Stimulated activated CD8-positive, alpha-beta memory T cell treated with anti-CD3 and anti-CD28 coated beads, Interleukin-7, amount 100 ng/mL, for 24 hours (primary cell): ENCODE measurements at places on chromosomes 4 and X.
A peak's percentile ranks its signal among the peaks of the same experiment; 100 is the strongest.

- no peak for DNase-seq
Measured at GRCh38 chr4:41076481-41076880, 137.9 kb downstream of the APBB2 start.

DNA sequence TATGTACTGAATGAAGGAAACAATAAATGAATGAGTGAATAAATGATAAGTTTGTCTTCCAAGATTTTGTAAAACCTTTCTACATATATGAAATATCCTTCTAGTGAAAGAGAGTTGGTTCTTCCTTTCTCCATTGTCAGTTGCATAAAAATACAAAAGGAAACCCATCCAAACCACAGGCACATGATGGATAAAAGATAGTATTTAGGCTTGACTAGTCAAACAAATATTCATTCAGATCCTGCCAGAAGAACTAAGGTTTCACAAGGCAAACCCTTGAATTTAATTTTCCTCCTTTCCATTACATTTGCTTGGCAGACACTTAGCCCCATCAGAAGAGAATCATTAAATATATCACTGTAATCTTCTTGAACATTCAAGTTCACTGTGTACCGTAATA lies 208.4 kb downstream of the COL25A1 start:
- DNase-seq: no peak

GRCh38 chrX:118216509-118216908 lies 99.9 kb upstream of the KLHL13 start:
- DNase-seq: no peak

GRCh38 chrX:136708348-136708747 lies 60.4 kb downstream of the CD40LG start:
- DNase-seq: no peak

DNA sequence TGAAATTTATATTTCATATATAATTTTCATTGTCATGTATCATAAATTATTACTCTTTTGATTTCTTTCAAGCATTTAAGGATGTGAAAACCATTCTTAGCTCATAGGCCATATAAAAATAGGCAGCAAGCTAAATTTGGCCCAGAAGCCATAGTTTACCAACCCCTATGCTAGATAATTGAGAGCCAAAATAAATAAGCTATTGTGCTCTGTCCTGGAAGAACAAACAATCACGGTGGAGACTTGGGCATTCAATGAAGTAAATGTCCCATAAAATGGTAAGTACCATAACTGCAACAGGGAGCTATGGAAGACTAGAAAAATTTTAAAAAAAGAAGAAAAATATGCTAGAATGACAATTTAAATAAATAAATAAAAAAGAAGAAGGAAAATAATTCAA lies 60.9 kb upstream of the PACRGL start:
- no peak for DNase-seq

- DNase-seq: no peak
Measured at GRCh38 chr4:53463340-53463739, 85.9 kb downstream of the FIP1L1 start.

DNA sequence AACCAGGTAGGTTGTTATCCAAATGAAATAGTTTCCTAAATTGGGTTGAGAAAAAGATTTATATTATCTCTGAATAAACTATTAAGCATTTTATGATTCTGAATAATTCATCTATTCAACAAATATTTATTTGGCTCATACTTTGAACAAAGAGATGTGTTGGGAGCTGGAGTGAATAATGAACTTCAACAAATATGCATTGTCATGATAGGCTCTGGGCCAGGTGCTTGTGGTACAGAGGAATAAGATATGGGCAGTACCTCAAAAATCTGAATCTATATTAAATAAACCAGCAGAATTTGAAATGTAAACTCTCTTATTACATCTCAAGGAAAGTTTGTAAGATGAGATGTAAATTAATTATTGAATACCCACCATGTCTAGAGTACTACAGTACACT lies 75.7 kb upstream of the DCLK2 start:
- DNase-seq: no peak

DNA sequence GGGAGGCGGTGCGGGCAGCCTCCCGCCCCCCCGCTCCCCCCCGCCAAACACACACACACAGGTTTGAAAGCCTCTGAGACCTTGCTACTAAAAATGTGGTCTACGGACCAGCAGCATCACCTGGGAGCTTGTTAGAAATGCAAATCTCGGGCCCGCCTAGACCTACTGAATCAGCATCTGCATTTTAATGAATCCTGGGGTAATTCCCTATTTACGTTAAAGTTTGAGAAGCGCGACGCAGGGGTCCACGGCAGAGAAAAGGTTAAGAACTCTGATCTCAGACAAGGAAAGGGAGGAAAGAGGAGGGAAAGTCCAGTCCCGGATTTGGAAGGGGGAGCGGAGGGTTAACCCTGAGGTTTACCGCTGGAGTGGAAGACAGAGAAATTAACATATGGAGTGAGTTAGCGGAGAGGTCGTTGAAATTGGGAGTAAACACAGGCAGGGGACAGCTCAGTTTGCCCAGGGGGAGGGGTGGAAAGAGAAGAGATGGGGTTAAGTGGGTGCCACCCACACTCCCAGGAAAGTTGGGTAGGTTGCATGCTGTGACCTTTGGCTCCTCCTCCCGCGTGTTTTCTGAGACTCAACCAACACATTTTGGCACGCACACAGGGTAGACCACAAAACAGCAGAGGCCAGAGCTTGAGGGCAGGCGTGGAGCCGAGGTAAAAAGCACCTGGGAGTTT lies 483.6 kb downstream of the BCOR start:
- DNase-seq: peak; percentile 9
